ENCODE measurements at places on chromosomes 16 and 17.

GRCh38 chr17:55652825-55653224 is 69.8 kb downstream of the TMEM100 start:
- no peak for DNase-seq

- DNase-seq: peak; percentile 72
Measured at GRCh38 chr16:69566240-69566980, 644 bp downstream of the NFAT5 start.

DNA sequence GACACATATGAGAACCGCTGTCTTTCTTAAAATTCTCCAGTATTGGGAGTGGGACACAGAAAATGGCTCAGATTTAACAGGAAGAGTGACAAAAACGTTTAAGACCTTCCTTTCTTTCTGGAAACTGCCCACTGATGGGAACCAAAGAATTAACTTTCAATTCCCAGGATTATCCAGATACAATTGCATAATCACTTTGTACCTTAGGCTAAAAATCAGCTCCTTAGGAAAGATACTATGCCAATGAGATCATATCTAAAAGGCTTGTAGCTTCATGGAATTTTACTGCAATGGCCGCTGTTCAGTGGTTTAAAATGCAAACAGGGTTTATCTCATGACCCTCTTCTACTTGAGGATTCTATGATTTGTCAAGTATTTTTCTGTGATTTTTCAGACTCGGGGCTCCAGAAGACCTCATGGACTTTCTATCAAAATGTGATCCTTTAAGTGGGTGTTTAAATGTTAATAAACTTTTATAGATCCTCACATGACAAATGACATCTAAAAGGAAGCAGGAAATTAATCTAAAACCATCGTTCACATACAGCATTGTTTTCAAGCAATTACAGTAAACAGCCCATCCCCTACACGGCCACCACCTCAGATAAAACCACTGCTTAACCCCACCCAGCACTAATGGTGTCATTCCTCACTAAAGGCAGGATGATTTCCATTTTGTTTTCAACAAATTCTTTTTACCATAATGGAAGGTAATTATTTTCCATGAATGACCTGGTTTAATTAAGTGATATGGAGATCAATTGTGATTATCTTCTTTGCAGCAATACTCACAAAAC is 31.6 kb upstream of the ERN1 start:
- DNase-seq: no peak

DNA sequence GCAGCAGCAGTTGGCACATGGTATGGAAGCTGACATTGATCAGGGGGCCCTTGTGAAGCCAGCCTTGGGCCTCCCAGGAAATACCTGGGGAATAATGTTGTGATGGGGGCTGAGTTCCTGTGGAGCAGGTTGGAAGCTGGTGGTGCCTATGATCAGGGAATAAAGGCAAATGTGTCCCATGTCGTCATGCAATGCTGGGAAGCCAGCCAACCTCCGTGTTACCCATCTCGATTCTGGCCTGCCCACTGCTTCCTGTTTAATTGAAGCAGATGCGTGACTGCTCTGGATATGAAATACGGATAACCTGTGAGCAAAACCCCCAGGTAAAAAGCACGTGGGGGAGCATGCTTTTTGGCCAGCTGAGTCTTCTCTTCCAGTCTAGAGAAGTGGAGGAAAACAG is 580.4 kb upstream of the HSBP1 start:
- no peak for DNase-seq

- DNase-seq: peak; percentile 45
Measured at GRCh38 chr16:55655897-55656681, at the start of gene SLC6A2. Gene SLC6A2, plus strand, starts transcription at chr16:55655988. Its CDS starts 707 bp downstream, at chr16:55656695.

DNA sequence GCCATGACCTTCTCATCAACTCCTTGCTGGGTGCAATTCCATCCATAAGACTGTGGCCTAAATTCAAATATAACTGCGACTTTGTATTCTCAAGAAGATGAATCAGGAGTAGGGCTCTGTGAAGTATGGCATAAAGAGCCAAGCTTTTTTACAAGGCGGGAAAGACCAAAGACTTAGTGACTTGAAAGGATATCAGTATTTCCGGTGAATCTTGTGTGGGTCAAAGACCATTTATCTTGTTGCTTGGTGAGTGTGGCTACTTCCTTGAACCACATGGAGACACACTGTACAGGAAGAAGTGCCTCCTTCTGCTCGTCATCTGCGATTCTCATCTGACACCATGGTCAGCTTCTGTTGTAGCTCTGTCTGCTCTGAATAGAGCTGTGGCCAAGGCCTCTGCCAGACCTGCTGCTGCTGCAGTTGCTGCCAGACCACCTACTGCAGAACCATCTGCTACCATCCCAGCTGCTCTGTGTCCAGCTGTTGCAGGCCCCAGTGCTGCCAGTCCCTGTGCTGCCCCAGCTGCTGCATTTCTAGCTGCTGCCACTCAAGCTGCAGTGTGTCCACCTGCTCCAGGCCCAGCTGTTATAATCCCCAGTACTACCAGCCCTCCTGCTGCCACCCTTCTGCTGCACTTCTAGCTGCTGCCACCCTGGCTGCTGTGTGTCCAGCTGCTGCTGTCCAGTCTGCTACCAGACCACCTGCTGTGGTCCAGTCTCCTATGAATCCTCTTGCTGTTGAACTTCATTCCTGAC is 6.1 kb upstream of the KRTAP2-4 start:
- DNase-seq: no peak

GRCh38 chr17:29733166-29733565 is 110.5 kb upstream of the CORO6 start:
- no peak for DNase-seq

DNA sequence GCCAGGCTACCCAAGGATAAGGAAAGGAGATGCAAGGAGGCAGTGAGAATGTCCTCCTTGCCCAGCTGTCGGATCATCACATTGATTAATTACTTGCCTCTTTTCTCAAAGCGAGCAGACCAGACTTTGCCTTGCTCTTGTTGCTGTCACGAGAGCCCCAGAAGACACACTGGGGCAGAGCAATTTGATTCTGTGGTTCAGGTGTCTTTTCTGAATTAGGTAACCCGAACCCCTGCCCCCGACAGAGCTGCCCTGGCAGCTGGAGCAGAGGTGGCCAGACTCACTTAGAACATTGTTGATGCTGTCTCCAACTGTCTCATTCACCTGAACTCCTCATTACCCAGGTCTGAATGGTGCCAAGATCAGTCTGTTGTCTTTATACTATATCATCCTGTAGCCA is 34.3 kb downstream of the VAT1L start:
- no peak for DNase-seq

- DNase-seq: no peak
Measured at GRCh38 chr16:26988186-26988585, 78.5 kb upstream of the C16orf82 start.

- DNase-seq: no peak
Measured at GRCh38 chr16:16139061-16139460, 84.2 kb downstream of the ABCC6 start.

- DNase-seq: peak; percentile 4
Measured at GRCh38 chr17:56325313-56326000, 172.2 kb downstream of the ANKFN1 start.

GRCh38 chr17:70028397-70028796 is 46.6 kb upstream of the KCNJ16 start:
- DNase-seq: no peak

DNA sequence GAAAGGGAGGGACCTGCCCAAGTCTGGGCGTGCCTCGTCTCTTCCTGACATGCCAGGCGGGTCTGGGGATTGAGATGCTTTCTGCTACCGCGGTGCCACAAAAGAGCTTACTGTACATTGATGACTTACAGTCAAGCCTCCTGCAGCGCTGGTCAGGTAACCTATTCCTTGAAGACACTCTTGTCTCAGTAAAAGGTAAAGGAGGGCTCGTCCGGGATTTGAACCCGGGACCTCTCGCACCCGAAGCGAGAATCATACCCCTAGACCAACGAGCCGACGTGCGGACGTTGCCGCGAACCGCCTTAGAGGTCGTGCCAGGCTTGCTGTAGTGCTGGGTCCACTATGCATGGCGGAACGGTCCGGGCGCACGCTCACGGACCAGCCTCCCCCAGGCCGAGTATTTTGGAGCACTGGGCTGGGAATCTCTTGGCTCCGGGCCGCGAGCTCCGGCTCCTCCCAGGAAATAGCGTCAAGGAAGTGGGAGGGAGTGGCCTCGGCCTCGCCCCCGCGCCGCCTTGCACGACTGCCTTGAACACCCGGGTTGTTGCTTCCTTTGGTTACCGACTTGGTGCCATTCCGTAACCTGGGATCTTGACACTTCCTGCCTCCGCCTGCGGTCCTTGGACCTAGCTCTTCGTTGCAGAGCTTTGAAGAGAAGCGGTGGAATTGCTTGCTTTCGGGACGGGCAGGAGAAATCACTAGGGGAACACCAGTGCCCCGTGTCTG is 12.4 kb upstream of the AURKB start:
- peak; percentile 94 for DNase-seq

DNA sequence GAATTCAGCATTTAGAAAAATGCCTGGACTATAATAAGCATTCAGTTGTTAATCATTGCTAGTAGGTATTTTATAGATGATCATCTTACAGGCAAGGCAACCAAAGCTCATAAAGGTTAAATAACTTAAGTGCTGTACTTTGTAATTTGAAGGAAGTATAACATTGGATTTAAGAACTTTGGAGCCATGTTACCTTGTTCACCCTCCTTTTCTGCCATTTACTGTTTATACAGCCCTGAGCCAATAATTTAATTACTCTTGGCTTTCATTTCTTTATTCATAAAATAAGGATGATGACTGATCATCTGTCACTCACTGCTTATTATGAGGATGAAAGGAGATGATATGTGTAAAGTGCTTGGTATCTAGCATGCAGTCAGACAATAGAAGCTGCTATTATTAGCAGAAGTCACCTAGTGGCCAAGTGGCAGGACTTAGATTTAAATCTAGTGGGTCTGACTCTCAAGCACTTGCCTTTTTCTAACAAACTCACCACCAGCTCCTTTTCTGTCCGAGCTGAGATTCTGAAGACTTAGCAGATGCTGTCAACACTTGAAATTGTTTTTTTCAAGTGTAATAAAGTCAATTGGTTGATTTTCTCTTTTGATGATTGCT is 18.3 kb upstream of the DDX52 start:
- no peak for DNase-seq

- no peak for DNase-seq
Measured at GRCh38 chr17:17030515-17031211, 11.6 kb upstream of the MPRIP start.

DNA sequence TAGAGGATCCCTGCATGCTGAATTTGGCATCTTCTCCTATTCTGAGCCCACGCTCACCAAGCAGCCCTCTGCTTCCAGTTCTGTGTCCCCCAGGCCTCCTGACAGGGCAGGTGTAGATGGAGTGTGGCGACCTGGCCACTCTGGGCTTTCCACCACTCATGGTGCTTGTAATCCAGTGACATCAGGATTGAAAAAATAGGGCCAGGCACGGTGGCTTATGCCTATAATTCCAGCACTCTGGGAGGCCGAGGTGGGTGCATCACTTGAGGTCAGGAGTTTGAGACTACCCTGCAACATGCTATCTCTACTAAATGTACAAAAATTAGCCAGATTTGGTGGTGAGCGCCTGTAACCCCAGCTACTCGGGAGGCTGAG is 29.4 kb downstream of the UNK start:
- no peak for DNase-seq

GRCh38 chr17:42759982-42760651 is 910 bp upstream of the RAMP2 start:
- DNase-seq: no peak

- DNase-seq: peak; percentile 90
Measured at GRCh38 chr16:81730090-81731051, 48.7 kb upstream of the PLCG2 start.

- no peak for DNase-seq
Measured at GRCh38 chr17:75769536-75769935, 4.5 kb upstream of the GALK1 start.

DNA sequence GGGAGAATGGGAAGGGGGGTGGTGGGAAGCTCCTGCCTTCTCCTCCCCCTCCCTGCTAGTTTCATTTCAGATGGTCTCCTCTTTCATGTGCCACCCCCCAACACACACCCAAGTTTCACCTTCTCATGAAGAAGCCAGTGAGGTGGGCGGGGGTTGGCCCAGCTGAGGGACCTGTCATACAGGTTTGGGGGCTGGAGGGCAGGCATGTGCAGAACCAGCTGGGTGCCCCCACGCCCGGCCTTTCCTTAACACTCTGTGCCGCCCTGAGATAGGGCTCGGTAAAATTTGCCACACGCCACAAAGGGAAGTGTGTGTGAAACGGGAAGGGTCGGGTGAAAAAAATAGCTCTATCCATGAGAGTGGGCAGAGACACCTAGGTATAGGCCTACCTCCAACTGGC is 57.4 kb downstream of the PIPOX start:
- no peak for DNase-seq

- DNase-seq: no peak
Measured at GRCh38 chr16:64365448-64365931, 756.4 kb downstream of the CDH11 start.

- no peak for DNase-seq
Measured at GRCh38 chr17:82795615-82796014, 43.8 kb downstream of the TBCD start.

- DNase-seq: no peak
Measured at GRCh38 chr16:1443980-1444729, at the start of gene CCDC154. Gene CCDC154, minus strand, starts transcription at chr16:1444556. Its CDS starts 234 bp downstream, at chr16:1444322.

GRCh38 chr17:49681106-49681979 is 3.4 kb upstream of the SPOP start:
- DNase-seq: no peak

DNA sequence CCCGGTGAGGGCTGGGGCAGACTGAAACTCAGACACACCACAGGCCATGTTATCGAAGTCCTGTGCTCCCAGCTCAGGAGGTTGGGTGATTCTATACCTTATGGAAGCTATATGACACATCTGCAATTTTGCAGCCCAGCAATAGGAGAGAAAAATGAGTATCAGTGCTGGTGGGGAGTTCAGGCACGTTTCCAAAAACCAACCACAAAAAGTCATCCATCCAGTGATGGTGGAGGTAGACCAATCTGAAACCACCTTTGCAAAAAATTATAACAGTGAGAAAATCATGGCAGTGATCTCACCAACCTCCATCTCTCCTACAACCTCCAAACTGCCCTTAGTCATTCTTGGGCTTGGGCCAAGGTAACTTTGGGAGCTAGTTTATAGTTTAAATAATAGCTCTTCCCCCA is 327.9 kb downstream of the SLC39A11 start:
- no peak for DNase-seq

DNA sequence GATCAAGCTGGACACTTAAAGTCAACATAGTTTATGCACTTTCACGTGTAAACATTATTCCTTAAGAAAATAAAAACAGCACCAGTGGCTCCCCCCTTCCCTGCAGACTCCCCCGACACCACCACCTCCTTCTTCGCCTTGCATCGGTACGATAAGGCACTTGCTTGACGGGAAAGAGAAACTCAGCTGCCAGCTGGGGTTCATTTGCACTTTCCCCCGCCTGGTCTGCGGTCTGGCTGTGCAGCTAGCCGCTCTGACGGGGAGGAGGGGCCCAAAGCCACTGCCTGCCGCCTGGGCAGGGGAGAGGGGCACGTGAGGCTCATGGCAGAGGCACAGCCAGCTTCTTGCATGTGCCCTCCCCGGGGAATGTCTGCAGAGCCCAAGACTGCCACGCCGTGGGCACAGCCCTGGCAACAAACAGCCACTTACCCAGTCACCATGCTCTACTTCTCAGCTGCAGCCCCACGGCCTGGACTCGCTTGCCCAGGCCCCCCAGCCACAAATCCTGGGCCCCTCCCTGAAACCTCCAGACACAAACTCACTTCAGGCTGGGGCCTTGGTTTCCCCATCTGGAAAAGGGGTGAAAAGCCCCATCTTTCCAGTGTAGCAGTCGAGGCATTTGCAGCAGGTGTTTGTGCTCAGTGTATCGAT is 16.5 kb upstream of the PRM1 start:
- DNase-seq: peak; percentile 24

Measured in hindlimb muscle (tissue), 1 donor.